ENCODE measurements at places on chromosomes 6 and 20.
A peak's percentile ranks its signal among the peaks of the same experiment; 100 is the strongest.

DNA sequence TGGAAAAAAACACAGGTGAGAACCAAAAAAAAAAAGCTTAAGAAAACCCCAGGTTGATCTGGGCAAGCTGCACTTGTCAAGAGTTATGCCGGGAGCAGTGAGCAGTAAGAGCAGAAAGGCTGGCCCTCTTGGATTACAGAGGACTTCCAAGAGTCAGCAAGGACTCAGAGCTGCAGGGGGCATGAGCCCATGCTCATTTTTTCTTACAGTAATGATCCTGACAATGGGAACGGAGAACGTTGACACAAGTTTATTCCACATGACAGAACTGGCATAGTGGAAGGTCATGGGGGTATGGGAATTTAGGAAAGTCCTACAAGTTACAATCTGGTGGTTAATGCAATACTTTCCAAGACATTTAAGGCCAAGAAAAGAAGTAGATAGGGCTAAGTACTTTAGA lies 256.6 kb downstream of the GMDS start:
- DNase-seq: no peak

GRCh38 chr20:60921022-60921622 lies 330.9 kb upstream of the CDH4 start:
- DNase-seq: peak; percentile 17

DNA sequence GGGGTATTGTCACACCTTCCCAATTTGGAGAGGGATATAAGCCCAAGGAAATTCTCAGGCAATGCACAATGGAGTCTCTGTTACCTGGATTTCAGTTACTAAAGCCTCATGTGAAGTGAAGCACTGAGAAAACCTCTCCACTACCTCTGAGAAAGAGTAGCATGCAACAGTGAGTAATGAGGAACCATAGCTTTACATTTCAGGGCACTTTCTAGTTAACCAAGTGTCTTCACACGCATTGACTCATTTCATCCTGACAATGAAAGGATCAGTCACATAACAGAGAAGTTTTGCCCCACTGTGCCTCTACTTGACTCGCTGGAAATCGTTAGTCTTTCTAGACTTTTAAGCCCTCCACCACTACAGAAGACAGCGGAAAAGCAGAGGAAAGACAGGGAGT lies 86.2 kb upstream of the ARID1B start:
- DNase-seq: peak; percentile 77

DNA sequence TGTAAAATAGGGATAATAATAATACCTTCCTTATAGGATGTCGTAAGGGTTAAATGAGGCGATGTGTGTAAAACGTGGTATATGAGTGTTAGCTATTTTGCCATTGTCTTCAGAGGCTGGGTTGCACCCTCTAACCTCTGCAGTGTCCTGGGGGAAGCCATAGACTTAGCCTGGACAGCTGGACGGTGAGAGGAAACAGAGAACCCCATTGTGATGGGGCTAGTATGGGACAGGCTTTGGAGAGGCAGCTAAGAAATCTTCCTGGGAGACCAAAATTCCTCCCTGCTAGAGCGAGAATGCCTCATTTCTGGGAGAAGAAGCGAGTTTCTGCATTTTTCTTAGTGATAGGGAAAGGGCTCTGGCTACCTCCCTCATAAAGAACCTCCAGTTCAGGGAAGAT lies 22.8 kb downstream of the KCNB1 start:
- DNase-seq: no peak

DNA sequence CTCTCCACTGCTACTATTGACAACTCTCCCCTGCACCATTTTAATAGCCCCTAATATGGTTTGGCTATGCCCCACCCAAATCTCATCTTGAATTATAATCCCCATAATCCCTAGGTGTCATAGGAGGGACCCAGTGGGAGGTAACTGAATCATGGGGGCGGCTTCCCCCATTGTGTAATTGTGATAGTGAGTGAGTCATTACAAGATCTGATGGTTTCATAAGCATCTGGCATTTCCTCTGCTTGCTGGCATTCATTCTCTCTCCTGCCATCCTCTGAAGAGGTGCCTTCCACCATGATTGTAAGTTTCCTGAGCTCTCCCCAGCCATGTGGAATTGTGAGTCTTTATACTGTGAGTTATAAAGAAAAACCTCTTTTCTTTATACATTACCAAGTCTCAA lies 74.1 kb upstream of the TCF21 start:
- no peak for DNase-seq

- no peak for DNase-seq
Measured at GRCh38 chr6:18958146-18958545, 571.0 kb downstream of the RNF144B start.

DNA sequence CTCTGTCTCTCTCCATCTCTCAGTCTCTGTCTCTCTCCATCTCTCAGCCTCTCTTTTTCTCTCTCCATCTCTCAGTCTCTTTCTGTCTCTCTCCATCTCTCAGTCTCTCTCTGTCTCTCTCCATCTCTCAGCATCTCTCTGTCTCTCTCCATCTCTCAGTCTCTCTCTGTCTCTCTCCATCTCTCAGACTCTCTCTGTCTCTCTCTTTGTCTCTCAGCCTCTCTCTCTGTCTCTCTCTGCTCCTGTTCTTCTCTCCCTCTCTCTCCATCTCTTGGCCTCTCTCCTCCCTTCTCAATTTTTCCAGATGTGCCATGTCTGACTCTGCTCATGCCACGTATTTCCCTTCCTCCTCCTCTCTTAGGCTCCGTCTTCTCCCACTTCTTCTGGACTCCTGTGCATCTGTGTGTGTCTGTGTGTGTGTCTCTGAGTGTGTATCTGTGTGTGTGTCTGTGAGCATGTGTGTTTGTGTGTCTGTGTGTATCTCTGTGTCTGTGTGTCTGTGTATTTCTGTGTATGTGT lies 72.7 kb downstream of the SRC start:
- DNase-seq: no peak

- DNase-seq: no peak
Measured at GRCh38 chr6:109347779-109348178, 34.5 kb downstream of the CD164 start.

DNA sequence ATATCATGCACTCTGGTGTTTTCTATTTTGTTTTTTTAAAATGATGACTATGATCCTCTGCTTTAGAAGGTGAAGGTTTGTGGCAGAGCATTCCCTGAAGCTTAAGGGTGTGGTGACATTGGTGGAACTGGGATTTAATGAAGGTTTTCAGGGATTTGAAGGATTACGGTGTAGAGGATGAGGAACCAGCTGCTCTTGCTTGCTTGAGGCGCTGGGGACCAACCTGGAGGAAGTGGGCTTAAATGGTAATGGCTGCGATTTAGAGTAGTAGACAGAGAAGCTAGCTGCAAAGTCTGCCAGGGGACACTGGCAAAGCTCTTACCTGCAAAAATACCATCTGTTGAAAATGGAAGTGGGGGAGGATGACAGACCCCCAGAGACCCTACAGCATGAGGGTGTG lies 241.8 kb downstream of the CLIC5 start:
- DNase-seq: no peak

GRCh38 chr6:147127587-147127986 lies 76.6 kb upstream of the STXBP5 start:
- DNase-seq: no peak

DNA sequence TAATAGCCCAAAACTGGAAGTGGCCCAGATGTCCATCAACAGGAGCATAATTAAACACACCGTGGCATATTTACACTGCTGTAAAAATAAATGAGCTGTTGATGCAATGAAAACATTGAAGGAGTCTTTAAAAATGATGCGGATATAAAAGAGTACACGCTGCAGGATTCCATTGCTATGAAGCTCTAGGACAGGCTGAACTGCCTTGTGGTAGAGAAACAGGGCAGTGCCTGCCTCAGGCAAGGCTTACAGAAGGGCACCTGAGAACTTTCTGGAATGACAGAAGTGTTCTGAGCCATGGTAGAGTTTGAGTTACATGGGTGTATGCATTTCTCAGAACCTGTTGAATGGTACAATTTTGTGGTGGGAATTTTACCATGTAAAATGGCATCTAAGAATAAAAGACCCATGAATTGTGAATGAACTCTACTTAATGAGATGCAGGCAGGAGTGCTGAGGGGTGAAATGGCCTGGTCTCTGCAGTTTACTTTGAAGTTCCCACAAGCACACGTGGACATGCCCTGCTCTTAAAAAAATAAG lies 45.3 kb upstream of the RIN2 start:
- DNase-seq: no peak

DNA sequence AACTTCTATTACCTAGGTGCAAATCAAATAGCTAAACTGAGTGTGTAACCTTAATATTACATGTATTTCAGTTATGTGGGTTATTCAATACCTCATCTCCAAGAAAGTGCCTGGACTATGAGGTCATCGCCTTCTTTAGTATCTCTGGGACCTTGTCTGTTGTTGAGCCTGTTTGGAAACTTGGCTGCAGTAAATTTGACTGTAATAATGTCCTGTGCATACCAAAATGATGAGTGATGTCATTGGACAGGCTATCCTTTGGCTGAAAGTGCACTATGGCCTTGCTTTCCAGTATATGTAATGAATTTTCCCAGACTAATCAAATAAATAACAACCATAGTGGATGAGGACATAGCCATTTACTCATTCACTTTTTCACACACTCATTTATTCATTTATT lies 455.1 kb downstream of the ADGRB3 start:
- no peak for DNase-seq

GRCh38 chr6:139270249-139270648 lies 21.5 kb downstream of the TXLNB start:
- DNase-seq: no peak

GRCh38 chr6:116389357-116389756 lies 18.6 kb downstream of the DSE start:
- no peak for DNase-seq

DNA sequence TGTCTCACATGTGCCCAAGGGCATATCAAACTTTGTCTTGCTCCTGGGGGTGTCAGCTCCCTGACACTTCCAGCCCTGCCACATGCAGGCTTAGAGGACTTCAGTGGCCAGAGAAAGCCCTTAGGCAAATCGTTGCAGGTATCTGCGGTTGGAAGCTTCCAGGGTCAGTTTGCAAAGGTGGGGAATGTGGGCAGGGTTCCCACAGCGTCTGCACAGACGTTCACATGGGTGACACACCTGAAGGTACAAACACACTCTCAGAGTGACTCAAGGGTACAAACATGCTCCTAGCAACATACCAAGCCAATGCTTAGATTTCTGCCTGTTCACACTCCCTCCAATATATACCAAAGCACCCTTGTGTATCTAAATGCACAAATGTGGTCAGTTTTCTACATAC lies 30.0 kb downstream of the VSTM2L start:
- DNase-seq: no peak

DNA sequence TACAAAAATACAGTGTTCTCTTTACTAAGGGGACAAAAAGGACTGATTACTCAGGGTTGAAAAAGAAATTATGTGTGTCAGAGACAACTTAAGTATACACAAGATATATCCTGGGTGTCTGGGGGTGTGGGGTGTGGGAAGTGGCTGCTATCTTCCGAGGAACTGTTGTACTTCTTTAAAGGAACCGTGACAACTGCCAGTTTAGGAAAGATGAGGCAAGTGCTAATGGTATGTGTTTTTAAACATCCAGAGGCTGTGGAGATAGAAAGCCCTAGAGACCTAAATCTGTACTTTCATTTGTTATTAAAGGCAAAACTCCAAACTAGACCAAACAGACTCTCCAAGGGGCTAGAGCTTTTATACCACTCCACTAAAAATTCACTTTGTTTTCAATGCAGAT lies 95.6 kb downstream of the SNAP25 start:
- no peak for DNase-seq

GRCh38 chr6:21611485-21611884 lies 17.9 kb downstream of the SOX4 start:
- DNase-seq: no peak

DNA sequence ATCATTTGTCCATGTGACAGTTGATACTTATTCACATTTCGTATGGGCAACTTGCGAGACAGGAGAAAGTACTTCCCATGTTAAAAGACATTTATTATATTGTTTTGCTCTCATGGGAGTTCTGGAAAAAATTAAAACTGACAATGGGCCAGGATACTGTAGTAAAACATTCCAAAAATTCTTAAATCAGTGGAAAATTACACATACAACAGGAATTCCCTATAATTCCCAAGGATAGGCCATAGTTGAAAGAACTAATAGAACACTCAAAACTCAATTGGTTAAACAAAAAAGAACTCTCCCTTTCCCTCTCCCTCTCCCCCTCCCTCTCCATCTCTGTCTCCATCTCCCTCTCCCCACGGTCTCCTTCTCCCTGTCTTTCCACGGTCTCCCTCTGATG lies 19.4 kb upstream of the EIF2S2 start:
- DNase-seq: no peak

DNA sequence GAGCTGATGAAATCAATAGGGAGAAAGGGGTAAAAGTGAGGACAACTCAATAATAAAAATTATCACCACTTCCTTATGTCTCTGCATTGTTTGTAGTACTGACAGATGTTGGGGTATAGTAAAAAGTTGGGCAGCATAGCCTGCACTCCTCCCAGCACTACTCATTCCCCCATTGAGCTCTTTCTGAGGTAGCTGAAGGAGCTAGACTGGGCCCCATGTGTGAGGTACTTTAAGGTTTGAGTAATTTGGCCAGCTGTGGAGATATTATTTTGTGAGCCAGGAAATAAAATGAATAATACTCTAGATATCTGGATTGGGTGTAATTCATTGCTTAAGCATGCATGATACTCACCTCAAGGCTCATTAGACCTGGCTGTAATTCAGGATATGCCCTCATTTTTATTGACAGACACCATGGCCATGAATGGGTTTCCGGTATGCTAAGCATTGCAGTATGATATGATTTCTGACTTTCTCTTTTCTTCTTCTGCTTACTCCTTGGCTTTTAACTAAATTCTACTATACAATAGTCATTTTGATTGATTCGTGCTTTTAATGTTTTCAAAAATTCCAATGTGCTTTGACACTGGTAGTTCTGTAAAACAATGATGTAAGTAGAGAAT lies 283.9 kb upstream of the RIMS1 start:
- DNase-seq: no peak

GRCh38 chr20:1577906-1578305 lies 20.4 kb upstream of the SIRPD start:
- DNase-seq: no peak

GRCh38 chr20:36132802-36133211 lies 21.7 kb upstream of the EPB41L1 start:
- no peak for DNase-seq

DNA sequence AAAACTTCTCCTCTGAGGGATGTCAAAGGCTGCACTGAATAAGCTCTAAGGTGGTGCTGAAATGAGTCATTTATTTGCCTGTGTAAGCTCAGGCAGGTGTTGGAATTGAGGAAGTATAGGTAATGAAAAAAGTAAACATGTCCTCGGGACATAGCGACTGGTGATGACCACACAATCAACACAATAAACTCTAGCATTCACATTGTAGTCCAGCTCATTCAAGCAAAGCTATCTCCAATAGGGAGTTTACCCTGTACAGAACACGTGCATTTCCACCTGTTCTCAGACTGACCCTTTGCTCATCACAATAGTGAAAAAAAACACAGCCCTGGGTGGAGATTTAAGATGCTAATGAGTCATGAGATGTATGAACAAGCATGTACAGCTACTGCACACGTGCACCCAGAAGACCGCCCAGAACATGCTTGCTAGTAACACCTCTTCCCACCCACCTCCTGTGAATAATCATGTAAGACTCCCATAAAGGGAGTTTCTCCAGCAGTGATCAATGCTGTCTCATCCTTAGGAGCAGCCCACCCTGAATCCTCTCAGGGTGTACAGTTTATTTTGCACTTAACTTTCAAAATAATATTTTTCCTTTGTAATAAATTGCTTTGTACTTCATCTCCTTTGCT lies 33.0 kb upstream of the POU5F1 start:
- DNase-seq: no peak
